ENCODE measurements at places on chromosomes 16 and 17. TPM values are rescaled to one million over a fixed set of nuclear protein-coding genes. Genes with fewer than 3 reads are reported as not detected.

- DNase-seq, result no peak
Observed at GRCh38 chr16:77171745-77172635, 19.0 kb upstream of the MON1B start.

- DNase-seq, result no peak
Observed at GRCh38 chr17:44247876-44248736, 19.8 kb downstream of the SLC4A1 start.

DNA sequence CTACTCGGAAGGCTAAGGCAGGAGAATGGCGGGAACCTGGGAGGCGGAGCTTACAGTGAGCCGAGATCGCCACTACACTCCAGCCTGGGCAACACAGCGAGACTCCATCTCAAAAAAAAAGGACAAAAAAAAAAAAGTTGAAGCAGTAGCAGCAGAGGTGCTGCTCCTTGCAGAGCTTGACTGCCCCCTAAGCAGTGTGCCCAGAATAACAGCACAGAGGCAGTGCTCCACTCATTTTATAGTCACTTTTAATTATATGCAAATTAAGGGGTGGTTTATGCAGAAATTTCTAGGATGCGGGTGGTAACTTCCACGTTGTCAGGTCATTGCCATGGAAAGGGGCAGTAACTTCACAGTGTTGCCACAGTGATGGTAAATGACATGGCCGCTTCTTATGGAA, 54.3 kb upstream of the NOL11 start:
- no peak for DNase-seq

- DNase-seq, result no peak
Observed at GRCh38 chr17:35616536-35616935, 29.4 kb downstream of the AP2B1 start.

DNA sequence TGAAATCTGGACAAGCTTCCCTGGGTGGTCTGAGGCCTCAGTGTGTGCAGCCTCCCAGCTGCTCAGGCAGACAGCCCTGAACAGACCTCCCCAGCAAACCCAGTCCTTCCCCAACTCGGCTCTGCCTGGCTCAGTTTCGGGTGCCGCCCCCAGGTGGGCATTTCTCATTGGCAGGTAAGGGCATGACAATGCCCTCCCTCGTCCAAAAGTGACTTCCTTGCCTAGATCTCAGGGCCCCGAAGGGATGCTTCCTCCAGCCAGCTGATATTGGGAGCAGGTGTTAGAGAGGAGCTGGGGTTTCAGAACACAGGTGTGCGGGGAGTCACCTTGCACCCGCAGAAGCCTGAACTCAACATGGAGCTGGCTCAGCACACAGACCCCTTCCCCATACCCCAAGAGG, 3.8 kb upstream of the PPL start:
- no peak for DNase-seq

- no peak for DNase-seq
Observed at GRCh38 chr17:81811705-81812570, 8.0 kb downstream of the GCGR start.

KRTAP1-5 gene
- total RNA-seq, result not detected

DNA sequence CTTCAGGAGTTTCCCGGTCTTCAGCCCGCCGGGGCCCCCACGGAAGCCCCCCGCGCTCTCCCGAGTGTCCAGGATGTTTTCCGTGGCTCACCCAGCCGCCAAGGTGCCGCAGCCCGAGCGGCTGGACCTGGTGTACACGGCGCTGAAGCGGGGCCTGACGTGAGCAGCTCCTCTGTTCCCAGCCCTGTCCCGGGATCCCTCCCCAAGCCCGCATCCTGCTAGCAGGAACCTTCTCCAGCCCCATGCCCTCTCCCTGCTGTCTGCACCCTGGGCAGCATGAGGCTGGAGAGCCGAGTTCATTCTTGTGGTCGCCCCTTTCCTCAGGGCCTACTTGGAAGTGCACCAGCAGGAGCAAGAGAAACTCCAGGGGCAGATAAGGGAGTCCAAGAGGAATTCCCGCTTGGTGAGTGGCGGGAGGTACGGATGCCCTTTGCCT, 10.1 kb downstream of the RIPOR1 start:
- peak; percentile 65 for DNase-seq

DNA sequence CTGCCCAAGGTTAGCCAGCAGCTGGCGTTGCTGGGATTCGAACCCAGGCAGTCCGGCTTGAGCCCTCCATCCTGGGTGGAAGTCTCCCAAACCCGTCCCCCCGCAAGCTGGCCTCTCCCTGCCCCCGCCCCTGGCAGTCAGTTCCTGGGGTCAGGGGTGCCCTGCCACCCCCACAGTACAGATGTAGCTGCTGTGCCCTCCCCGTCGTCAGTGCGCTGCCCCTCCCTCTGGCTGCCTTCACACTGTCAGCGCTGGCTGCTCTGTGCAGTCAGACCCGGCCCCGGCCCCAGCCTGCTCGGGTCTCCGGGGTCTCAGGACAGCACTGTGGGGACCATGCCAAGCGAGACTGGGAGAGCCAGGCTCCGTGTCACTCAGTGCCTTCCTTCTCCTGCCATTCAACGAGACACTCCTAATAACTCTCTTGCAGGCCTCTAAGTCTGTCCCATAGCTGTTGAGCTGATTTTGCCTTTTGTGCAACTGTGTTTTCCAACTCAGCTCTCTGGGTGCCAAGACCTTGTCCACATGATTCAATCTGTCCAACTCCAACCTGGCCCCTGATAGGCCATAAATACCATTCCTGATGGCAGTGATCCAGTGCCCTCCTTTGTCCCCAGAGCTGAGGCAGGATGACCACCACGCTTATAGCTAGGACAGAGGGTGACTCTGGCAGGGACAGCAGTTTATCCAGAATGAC, 55.5 kb upstream of the IL34 start:
- no peak for DNase-seq

DNA sequence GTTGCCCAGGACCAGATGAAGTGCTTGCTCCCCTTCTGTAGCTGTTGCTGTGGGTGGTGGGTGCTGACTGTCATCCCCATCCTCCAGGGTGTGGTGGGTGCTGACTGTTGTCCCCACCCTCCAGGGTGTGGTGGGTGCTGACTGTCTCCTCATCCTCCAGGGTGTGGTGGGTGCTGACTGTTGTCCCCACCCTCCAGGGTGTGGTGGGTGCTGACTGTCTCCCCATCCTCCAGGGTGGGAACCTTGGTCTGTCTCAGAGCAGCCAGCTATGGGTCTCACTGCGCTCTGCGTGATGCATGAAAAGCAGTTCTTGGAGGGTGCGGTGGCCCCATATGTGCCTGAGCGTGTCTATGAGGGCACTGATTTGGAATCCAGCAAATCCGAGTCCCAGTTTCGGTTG, 163.8 kb downstream of the RPTOR start:
- no peak for DNase-seq

DNA sequence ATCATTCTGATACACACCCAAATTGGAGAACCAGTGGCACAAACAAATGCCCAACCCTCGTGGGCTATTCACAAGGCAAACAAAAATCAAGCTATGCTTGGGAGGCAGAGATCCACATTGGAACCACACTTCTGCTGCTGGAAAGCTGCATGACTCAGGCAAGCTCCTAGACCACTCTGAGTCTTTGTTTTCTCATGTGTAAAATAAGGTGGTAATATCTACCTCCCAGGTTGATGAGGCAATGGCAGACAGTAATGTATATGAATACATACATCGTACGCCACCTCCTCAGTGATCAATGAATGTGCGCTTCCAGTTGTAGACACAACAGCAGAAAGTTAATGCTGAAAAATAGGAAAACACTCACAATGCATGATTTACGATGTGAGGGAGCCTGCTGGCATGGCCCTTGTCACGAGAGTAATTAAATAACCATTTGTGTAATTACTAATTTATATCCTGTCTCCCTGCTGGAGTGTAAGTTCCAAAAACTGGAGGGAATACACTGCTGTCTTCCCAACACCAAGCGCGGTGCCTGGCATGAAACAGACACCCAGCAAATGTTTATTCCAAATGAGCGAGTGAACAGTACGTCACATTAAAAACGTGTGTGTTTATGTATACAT, 69.9 kb upstream of the HSBP1 start:
- no peak for DNase-seq

All from Caco-2 (cell line).